ENCODE measurements at places on chromosomes 1 and 21. TPM values are rescaled to one million over a fixed set of nuclear protein-coding genes. Genes with fewer than 3 reads are reported as not detected.

PGBD5 gene
- total RNA-seq, result not detected

F13B gene
- not detected for total RNA-seq

DNA sequence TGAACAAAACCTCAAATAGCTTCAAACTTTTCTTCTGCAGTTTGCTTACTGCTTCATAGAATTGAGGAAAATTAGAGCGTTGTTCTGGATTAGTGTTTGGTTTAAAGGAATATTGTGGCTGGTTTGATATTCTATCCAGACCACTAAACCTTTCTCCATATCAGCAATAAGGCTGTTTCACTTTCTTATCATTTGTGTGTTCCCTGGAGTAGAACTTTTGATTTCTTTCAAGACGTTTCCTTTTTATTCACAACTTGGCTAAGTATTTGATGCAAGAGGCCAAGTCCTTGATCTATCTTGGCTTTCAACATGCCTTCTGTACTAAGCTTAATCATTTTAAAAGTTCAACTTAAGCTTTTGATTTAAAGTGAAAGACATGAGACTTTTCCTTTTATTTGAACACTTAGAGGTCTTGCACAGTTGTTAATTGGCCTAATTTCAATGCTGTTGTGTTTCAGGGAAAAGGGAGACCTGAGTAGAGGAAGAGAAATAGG is 359.1 kb downstream of the S1PR1 start:
- no peaks in the 10 kb centered on the region for H3K4me1 ChIP-seq
- H3K36me3 ChIP-seq, result no peaks in the 10 kb centered on the region
- H3K27me3 ChIP-seq, result peaks cover under 1% of the 10 kb centered on the region
- H3K4me3 ChIP-seq, result no peak overlapping the region

DNA sequence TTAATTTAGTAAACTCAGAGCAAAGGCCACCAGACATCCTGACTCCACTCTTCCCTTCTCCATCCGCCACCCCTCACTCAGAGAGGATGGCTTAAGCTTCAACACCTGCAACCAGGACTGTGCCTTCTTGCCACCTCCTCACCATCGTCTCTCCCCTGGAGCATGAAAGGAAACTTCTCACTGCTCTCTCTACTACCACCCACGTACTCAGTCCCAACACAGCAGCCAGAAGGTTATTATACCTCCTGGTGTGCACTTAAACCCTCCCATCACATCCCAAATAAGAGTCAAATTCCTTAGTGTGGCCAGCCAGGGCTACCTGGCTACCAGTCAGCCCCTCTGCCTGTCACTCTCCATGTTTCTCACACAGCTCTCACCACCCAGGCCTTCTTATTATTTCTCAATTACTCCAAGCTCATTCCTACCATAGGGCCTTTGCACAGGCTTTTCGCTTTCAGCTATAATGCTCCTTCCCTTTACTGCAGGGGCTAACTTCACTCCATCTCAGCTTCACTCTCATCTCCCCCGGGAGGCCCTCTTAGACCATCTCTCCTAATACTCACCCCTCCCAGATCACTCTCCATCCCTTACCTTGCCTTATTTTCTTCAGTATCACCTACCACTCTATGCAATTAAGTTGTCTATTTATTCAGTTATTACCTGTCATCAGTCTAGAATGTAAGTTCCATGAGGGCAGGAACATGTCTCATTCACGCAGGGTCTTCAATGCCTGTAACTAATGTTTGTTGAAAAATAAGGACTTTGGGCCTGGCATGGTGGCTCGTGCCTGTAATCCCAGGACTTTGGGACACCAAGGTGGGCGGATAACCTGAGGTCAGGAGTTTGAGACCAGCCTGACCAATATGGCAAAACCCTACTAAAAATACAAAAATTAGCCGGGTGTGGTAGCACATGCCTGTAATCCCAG is 137.5 kb downstream of the TOMM20 start:
- DNase-seq, result no peak
- H3K36me3 ChIP-seq, result peaks cover 7% of the 10 kb centered on the region
- H3K27ac ChIP-seq, result peak overlapping the region; percentile 14

- no peak overlapping the region for H3K4me3 ChIP-seq
- DNase-seq, result no peak
- peak overlapping the region; percentile 3 for H3K27ac ChIP-seq
- no peaks in the 10 kb centered on the region for H3K36me3 ChIP-seq
- peaks cover 19% of the 10 kb centered on the region for H3K27me3 ChIP-seq
- H3K4me1 ChIP-seq, result peaks cover 20% of the 10 kb centered on the region
Measured at GRCh38 chr1:202615501-202616354, 94.5 kb downstream of the SYT2 start.

DNA sequence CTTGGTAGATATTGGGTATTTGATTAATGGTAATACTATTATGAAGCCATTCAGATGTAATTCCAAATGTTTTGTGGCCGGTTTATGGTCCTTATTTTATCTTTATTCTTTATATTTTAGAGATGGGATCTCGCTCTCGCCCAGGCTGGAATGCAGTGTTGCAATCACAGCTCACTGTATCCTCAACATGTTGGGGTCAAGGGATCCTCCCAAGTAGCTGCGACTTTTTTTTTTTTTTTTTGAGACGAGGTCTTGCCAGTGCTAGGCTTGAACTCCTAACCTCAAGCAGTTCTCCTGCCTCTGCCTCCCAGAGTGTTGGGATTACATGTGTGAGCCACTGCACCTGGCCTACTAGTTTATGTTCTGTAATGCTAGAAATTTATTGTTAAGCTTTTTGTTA is 4.7 kb downstream of the DDI2 start:
- no peak overlapping the region for H3K27ac ChIP-seq
- no peaks in the 10 kb centered on the region for H3K27me3 ChIP-seq
- peaks cover 62% of the 10 kb centered on the region for H3K4me1 ChIP-seq

GRCh38 chr1:8317647-8318381 is at the start of gene SLC45A1:
Gene SLC45A1, plus strand, starts transcription at chr1:8318114. Its CDS starts 6,216 bp downstream, at chr1:8324330.
- H3K36me3 ChIP-seq, result no peaks in the 10 kb centered on the region
- peak within 1 kb of the TSS; percentile 63 for H3K4me3 ChIP-seq
- peak; percentile 75 for DNase-seq
- peaks cover 18% of the 10 kb centered on the region for H3K4me1 ChIP-seq
- no peak within 1 kb of the TSS for H3K27ac ChIP-seq

DNA sequence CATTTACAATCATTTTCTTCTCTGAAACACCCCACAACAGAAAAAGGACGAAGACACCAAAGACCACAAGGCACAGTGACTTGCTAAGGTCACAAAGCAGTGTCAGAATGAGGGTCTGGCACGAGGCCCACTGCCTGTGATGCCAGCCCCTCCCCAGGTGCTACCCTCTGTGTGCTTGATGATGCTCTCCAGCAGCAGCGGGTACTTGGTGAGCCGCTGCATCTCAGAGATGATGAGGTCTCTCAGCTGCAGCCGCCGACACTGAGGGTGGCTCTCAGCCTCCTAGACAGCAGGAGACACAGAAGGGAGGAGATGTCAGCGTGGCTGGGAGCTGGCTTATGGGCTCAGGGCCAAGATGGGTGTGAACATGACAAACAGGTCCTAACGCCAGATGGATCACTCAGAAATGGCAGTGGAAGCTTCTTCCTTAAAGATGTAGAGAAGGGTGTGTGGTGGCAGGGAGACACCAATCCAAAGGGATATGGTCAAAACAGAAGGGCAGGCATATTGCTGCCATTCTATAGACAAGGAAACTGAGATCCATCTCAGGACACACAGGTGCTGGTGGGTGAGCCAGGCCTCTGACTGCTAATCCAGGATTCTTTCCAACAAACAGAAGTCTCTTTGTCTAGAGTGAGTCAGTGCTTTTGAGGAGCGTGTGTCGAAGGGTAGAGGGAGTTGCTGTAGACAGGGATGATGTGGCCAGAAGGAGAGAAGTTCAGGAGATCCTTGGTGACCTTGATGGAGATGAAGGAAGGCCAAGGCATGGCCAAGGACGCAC is 25.6 kb downstream of the LRRC71 start:
- peaks cover 36% of the 10 kb centered on the region for H3K36me3 ChIP-seq
- H3K4me1 ChIP-seq, result no peaks in the 10 kb centered on the region
- H3K27me3 ChIP-seq, result no peaks in the 10 kb centered on the region
- H3K27ac ChIP-seq, result peak overlapping the region; percentile 27
- H3K4me3 ChIP-seq, result no peak overlapping the region

GRCh38 chr1:52403566-52404115 is 582 bp downstream of the ORC1 start:
- peaks cover 55% of the 10 kb centered on the region for H3K36me3 ChIP-seq
- DNase-seq, result peak; percentile 77
- H3K4me3 ChIP-seq, result peak overlapping the region; percentile 99
- peak overlapping the region; percentile 99 for H3K27ac ChIP-seq
- no peaks in the 10 kb centered on the region for H3K27me3 ChIP-seq

- DNase-seq, result no peak
- H3K36me3 ChIP-seq, result no peaks in the 10 kb centered on the region
- no peak overlapping the region for H3K4me3 ChIP-seq
- no peaks in the 10 kb centered on the region for H3K4me1 ChIP-seq
Measured at GRCh38 chr21:27649323-27649722, 682.4 kb upstream of the ADAMTS5 start.

- no peak overlapping the region for H3K4me3 ChIP-seq
- H3K36me3 ChIP-seq, result no peaks in the 10 kb centered on the region
- no peak overlapping the region for H3K27ac ChIP-seq
Measured at GRCh38 chr21:41966041-41966833, 12.4 kb upstream of the C2CD2 start.

DNA sequence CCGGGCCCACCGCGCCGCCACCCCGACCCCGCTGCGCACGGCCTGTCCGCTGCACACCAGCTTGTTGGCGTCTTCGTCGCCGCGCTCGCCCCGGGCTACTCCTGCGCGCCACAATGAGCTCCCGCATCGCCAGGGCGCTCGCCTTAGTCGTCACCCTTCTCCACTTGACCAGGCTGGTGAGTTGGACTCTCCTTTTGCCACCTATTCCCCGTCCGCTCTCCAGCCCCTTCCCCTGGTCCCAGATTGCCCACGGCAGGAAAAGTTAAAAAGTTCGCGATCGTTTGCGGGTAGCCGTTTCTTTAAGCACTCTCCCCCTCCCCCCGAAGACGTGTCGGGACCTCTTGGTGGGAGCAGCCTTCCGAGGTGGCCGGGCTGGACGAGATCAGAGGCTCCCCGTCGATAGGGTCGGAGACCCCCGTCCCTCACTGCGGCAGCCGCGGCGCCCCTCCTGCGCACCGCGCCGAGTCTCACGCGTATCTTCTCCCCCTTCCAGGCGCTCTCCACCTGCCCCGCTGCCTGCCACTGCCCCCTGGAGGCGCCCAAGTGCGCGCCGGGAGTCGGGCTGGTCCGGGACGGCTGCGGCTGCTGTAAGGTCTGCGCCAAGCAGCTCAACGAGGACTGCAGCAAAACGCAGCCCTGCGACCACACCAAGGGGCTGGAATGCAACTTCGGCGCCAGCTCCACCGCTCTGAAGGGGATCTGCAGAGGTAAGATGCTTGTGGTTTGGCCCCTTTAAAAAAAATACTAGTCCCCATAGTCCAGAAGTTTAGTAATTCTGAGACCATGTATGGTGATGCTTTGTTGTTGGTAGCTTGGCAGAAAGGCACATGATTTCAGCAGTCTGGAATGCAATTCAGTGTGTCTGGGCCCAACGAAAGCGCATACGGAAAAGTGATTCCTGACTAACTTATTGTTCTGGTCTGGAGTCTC is 576 bp downstream of the CCN1 start:
- H3K27ac ChIP-seq, result no peak overlapping the region
- peak; percentile 50 for DNase-seq
- no peaks in the 10 kb centered on the region for H3K36me3 ChIP-seq
- H3K27me3 ChIP-seq, result peaks cover 72% of the 10 kb centered on the region
- H3K4me1 ChIP-seq, result peaks cover 22% of the 10 kb centered on the region

DNA sequence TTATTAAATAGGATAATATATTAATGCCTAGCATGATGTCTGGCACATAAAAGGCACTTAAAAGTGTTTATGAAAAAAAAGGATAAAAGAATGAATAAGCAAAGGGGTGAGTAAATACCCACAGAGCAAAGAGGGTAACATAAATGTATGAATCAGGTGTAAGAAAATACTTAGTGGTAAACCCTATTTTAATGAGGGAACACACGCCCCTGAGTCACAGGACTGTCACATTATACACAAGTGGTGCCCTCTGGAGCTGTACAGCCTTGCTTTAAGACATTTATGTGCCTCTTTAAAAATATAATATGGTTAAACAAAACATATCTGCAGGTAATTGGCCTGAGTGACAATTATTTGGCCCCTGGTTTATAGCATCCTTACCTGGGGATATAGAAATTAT is 78.1 kb upstream of the PTBP2 start:
- H3K36me3 ChIP-seq, result no peaks in the 10 kb centered on the region
- H3K27me3 ChIP-seq, result peaks cover 5% of the 10 kb centered on the region
- DNase-seq, result no peak
- no peaks in the 10 kb centered on the region for H3K4me1 ChIP-seq
- no peak overlapping the region for H3K27ac ChIP-seq

GRCh38 chr1:116909512-116910378 is at the start of gene PTGFRN:
Gene PTGFRN, plus strand, starts transcription at chr1:116909916. Its CDS starts 288 bp downstream, at chr1:116910204.
- H3K27me3 ChIP-seq, result peaks cover 8% of the 10 kb centered on the region
- peak within 1 kb of the TSS; percentile 67 for H3K4me3 ChIP-seq
- no peak within 1 kb of the TSS for H3K27ac ChIP-seq
- peaks cover 6% of the 10 kb centered on the region for H3K4me1 ChIP-seq
- DNase-seq, result no peak
- H3K36me3 ChIP-seq, result no peaks in the 10 kb centered on the region

GRCh38 chr1:180154003-180154324 is 705 bp upstream of the QSOX1 start:
- H3K4me1 ChIP-seq, result peaks cover 28% of the 10 kb centered on the region
- H3K36me3 ChIP-seq, result no peaks in the 10 kb centered on the region
- H3K27ac ChIP-seq, result peak overlapping the region; percentile 88
- peak overlapping the region; percentile 87 for H3K4me3 ChIP-seq
- DNase-seq, result no peak
- no peaks in the 10 kb centered on the region for H3K27me3 ChIP-seq

DNA sequence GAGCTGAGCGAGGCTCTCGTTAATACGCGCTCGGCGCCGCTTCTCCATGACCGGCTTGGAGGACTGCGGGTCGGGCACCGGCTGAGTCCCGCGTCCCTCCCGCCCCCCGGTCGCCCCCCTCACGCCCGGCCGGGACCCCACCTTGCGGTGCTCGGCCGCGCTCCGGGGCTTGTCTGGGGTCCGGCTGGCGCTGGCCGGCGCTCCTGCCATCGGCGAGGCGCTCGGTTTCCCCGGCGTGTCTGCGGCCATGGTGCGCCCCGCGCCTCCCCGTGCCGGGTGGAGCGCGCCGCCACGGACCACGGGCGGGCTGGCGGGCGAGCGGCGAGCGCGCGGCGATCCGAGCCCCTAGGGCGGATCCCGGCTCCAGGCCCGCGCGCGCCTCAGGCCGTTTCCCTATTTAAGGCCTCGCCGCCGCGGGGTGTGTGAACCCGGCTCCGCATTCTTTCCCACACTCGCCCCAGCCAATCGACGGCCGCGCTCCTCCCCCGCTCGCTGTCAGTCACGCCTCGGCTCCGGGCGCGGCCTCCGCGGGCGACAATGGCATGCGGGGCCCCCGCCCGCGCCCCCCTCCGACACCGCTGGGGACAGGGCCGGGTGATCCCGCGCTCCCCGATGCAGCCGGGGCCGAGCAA is at the start of gene HES4:
Gene HES4, minus strand, starts transcription at position 373 of the 632 bp plus-strand sequence. Its CDS starts 124 bp downstream, at position 249.
- peak within 1 kb of the TSS; percentile 76 for H3K27ac ChIP-seq
- H3K36me3 ChIP-seq, result peaks cover 2% of the 10 kb centered on the region
- DNase-seq, result peak; percentile 59
- peaks cover 21% of the 10 kb centered on the region for H3K4me1 ChIP-seq
- peak within 1 kb of the TSS; percentile 53 for H3K4me3 ChIP-seq

DNA sequence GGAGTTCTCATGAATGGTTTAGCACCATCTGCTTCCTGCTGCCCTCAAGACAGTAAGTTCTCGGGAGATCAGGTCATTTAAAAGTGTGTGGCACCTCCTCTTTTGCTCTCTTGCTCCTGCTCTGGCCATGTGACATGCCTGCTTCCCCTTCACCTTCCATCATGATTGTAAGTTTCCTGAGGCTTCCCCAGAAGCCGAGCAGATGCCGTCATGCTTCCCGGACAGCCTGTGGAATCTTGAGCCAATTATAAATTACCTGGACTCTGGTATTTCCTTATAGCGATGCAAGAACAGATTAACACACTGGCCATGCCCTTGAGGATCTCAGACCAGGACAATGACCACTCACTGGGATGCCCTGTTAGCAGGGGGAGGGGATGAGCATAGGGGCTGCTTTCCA is 212.3 kb downstream of the MATN1 start:
- no peaks in the 10 kb centered on the region for H3K36me3 ChIP-seq
- H3K4me3 ChIP-seq, result no peak overlapping the region
- H3K27me3 ChIP-seq, result peaks cover 2% of the 10 kb centered on the region
- no peak overlapping the region for H3K27ac ChIP-seq

Measured in activated CD4-positive, alpha-beta T cell treated with anti-CD3 and anti-CD28 coated beads, Interleukin-2, amount 10 ng/mL, durations not matched to agents 7 days and 5 days (primary cell).